ENCODE measurements at places on chromosomes 11 and 22.

- no peak for DNase-seq
Measured at GRCh38 chr11:73833067-73833466, 43.6 kb downstream of the COA4 start.

DNA sequence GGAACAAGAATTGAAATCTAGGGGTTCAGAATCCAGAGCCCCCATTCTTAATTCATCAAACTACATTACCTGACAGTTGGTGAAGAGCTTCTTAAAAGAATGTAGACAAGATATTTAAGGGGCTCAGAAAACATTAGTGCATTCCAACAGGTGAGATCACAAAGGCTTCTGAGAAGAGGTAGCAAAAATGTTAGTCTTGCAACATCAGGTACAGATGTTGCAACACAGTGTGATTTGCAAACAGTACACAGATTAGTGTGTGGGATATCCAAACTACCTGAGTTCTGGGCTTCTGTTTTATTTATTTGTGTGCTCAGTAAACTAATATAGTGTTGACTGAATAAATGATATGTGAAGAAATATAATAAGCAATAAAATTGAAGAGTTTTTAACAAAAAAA lies 11.8 kb downstream of the CASP4 start:
- no peak for DNase-seq

DNA sequence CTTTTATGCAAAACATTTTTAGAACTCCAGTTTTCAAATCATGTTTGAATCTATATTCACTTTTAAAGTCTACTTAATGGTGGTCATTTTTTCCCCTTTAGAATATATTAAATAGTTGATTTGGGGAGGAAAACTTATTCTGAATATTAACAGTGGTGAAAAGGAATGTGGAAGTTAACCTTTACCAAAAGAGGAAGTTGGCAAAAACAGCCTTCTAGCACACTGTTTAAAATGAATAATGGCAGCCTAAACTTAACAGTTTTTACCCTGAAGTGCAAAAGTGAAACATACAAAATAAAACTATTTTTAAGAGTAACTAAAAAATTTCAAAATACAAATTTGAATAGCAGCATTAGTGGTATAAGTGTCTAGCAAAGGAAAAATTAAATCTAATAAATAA lies 86.4 kb downstream of the GRK3 start:
- DNase-seq, result no peak

- DNase-seq, result no peak
Measured at GRCh38 chr11:121298774-121299173, 6.2 kb downstream of the SC5D start.

GRCh38 chr11:20293531-20293930 lies 70.0 kb upstream of the HTATIP2 start:
- no peak for DNase-seq

- DNase-seq, result peak; percentile 61
Measured at GRCh38 chr22:31139866-31140716, at the start of gene PLA2G3. Gene PLA2G3 (minus strand): TSS chr22:31140508. CDS start chr22:31140354, 154 bp downstream.

- no peak for DNase-seq
Measured at GRCh38 chr11:58958500-58958899, 19.2 kb downstream of the GLYATL1 start.

GRCh38 chr11:110838808-110839207 lies 126.6 kb upstream of the ARHGAP20 start:
- no peak for DNase-seq

DNA sequence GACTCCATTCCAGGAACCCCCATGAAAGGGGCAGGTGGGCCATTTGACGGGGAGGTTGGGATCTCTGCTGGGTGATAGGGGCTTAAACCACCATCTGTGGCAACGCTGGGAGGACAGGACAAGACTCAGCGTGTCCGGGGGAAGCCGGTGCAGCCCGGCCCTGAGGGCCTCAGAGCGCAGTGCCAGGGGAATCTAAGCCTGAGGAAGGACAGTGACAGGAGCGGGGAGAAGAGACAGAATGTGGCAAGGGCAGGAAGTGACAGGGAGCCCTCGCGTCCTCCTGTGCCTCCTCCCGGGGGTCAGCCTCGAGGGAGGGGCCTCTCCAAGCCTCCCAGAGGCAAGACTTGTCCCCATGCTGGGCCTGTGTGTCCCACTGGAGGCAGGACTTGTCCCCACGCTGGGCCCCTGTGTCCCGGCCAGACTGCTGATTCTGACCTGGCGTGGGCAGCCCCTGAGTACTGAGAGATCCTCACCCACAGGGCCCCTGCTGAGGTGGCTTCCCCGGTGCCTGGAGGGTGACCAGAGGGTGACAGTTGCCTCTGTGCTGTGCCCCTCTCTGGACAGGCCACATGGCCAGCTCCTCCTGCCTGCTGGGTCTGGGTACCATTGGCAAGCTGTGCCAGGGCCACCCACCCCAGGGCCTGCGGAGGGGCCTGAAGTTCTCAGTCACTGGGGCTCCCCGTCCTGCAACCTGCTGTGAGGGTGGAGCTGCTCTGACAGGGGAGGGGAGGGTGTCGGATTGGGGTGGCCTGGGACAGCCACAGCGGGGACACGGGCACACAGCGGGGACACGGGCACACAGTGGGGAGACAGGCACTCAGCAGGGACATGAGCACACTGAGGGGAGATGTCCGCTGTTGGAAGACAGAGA lies 676.2 kb downstream of the BRD1 start:
- DNase-seq, result no peak

GRCh38 chr11:34513682-34514449 lies at the start of gene ELF5:
Gene ELF5 (minus strand): TSS chr11:34513794. CDS start chr11:34505749, 8,045 bp downstream.
- no peak for DNase-seq

GRCh38 chr11:129658526-129658867 lies 157.2 kb upstream of the TMEM45B start:
- no peak for DNase-seq

DNA sequence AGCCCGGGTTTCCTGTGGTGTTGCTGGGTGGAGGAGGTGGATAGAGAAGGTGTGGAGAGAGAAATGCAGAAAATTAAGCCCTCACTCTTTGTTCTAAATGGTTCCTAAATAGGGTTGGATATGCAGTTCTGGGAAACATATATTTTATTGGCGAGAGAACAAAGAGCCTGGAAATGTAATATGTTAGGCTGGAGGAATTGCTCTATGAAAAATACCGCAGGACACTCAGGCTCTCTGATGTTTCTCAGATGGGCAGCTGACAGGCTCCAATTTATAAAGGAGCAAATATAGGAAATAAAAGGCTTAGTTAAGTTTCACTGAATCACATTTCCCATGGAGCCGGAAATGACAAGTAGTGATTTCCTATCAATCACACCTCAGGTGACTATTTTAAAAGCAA lies 428.0 kb downstream of the TMEM135 start:
- no peak for DNase-seq

DNA sequence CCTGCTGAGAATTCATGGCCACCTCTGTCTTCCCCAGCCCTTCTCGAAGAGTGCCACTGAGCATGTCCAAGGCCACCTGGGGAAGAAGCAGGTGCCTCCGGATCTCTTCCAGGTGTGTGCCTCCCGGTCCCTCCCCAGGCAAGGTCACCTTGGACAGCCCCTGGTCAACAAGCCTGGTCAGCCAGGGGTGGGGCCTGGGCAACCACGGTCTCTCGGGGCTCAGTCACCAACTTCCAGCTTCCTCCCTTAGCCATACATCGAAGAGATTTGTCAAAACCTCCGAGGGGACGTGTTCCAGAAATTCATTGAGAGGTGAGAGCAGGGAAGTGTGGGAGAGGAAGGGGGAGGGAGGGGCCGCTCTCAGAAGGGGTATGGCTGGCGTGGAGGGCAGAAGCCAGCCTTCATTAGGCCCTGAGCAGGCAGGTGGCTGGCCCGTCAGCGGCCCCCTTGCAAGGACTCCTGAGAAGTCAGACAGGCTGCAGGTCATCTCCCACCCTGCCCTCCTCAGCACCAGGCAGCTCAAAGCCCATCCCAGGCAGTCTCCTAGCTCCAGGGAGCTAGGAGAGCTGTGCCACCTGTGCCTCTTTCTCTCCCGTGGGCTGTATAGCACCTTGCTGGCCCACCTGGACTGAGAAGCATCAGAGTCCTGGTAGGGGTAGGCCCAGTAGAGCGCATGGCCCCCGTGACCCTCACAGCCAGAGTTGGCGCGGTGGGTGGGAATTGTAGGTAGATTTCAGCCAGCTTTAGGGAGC lies 9.3 kb upstream of the ANKRD13D start:
- no peak for DNase-seq

- no peak for DNase-seq
Measured at GRCh38 chr22:44182588-44183286, 2.0 kb downstream of the PARVG start.

- DNase-seq, result peak; percentile 31
Measured at GRCh38 chr11:45332276-45332934, 46.3 kb upstream of the SYT13 start.

DNA sequence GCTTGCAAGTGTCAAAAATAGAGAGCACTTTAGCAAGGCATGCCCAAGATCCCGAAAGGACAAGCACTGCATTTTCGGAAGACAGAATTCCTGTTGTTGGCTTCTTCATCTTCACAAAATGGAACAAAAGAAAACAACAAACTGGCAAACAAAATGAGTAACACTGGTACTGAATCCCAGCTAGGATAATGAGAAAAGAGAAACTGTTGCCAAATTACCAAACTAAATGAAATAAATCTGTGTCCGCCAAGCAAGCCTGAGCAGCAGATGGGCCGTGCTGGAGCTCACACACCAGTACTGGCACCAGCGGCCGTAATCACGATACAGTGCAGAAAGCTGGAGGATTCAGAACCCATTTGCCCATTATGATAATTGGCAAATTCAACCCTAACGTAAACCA lies 30.6 kb downstream of the TUB start:
- DNase-seq, result no peak

GRCh38 chr11:61637277-61637676 lies 42.9 kb upstream of the DAGLA start:
- DNase-seq, result no peak

DNA sequence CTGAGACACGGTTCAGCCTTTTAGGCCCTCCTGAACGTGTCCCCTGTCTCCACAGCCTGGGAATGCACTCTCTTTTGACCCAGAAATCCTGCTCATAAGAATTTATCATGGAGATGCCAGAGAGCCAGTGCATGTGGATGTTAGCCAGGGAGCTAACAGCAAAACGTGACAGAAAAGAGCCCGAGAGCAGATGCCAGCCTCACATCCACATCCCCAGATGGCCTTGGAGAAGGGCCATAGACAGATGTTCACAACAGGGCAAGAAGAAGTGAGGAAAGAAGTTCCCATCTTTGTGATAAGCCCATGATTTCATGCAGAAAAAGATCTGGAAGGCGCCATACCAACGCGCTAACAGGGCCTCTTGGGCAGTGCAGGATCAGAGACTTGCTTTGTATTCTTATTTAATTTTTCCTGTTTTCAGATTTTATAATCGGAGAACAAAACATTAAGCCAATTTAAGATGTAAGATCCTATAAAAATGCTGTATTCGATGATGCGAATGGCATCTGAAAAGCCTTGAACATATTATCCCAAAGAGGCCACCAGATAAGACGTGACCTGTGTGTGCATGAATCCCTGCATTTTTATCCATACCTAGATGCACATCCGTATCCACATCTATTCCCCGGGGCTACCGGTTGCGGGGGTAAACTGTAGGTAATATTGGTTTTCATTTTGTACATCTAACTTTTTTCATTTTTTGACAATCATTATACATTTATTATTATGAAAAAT lies 48.7 kb downstream of the IGLL5 start:
- no peak for DNase-seq

DNA sequence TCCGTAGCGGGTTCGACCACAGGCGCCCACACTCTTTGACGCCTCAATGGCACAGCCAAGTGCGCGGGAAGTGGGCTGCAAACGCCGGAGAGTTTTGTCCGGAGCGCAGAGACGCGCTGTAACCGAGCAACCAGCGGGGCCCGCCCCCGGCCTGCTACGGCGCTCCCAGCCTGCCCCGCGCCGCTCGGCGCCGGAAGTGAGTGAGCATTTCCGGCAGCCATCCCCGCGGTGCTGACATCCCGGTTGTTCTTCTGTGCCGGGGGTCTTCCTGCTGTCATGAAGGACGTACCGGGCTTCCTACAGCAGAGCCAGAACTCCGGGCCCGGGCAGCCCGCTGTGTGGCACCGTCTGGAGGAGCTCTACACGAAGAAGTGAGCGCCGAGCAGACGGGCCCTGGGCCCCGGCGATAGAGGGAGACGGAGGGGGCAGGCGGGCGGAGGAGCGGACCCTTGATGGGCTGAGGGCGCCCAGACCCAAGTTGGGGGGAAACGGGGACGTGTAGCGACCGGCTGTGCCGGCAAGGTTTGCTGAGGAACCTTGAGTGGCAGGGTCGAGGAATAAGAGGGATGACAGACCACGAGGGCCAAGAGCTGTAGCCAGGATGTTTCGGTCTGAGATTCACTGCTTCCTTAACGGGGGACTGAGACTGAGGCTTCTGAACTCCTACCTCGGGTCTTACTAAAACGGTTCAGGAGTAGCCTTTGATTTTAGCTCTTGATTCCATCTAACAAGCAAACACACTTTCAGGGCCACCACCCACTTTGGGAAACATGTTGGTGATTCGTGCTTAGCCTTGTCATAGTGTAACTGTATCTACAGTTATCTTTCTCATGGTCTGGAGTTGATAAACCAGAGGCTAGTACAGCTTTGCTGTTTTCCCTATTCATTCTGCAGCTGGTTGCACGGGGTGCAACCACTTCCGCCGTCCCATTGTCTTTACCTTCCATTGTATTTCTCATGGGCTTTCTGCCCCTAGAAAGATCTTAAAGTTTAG lies at the start of gene PSMD13:
TSS of gene PSMD13 (plus strand) at position 203 of the 994 bp plus-strand sequence. CDS start at position 277, 74 bp downstream.
- DNase-seq, result peak; percentile 28

GRCh38 chr11:7512525-7513233 lies 1.1 kb upstream of the PPFIBP2 start:
- DNase-seq, result no peak

- peak; percentile 95 for DNase-seq
Measured at GRCh38 chr11:47355283-47356128, 3.0 kb upstream of the MYBPC3 start.

DNA sequence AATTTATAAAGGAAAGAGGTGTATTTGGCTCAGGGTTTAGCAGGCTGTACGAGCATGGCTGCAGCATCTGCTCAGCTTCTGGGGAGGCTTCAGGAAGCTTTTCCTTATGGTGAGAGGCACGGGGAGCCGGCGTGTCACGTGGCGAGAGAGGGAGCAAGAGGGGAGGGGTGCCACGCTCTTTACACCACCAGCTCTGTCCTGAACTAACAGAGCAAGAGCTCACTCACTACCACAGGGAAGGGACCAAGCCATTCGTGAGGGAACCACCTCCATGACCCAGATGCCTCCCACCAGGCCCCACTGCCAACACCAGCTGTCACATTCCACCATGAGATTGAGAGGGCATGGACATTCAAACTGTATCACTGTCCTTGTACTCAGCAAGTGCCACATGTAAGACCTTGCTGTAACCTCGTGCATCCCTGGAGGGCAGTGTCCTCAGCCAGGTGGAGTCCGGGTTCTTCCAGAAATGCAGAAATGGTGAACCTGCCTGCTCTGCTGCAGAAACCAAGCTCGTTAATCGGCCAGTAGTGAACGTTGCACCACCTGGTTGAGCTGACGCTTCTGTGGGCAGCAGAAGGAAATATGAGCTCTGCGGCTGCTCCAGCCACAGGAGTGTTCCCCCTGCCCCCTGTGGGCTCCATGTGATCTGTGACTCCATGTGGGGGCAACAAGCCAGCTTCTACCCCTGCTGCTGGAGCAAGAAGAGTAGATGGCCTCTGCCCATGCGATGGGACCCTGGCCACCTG lies 368.6 kb downstream of the TBC1D22A start:
- no peak for DNase-seq

DNA sequence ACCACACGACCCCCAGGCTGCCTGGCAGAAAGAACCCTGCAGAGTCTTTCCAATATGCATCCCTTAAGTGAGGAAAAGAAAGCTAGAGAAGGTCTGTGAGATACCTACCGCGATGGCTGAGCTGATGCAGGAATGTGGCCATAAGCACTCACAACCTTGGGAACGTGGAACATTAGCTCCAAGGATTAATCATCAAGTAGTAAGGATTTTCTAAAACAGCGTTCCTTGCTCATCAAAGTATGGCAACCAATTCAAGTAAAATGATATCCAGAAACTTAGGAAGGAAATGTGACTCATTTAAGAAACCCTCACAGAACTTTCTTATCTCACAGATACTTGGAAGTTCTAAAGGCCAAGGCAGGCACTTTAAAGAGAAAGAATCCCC lies 12.8 kb downstream of the PACSIN2 start:
- no peak for DNase-seq

Data from DMS79 (cell line).